ENCODE measurements at places on chromosomes 7 and 10. TPM values are rescaled to one million over a fixed set of nuclear protein-coding genes. Genes with fewer than 3 reads are reported as not detected.
A peak's percentile ranks its signal among the peaks of the same experiment; 100 is the strongest.

MOGAT3 gene
- 0.81 TPM for total RNA-seq

DNA sequence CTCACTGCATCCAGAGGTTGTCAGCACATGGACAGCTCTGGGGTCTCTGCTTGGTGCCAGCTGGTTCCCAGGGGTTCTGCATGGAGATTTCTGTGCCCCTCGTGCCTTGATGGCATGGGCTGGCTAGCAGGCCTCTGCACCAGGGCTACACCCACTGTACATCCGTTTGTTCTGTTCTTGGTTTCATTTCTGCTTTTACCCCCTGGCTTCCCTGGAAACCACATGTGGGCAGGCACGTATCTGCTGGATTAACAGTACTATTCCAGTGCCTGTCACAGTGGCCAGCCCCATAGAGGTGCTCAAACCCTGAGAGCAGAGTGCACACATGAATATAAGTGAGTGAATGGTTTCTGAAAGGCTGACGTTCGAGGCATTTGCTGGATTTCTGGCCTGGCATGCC, 207.2 kb upstream of the GPR26 start:
- DNase-seq = no peak

DNA sequence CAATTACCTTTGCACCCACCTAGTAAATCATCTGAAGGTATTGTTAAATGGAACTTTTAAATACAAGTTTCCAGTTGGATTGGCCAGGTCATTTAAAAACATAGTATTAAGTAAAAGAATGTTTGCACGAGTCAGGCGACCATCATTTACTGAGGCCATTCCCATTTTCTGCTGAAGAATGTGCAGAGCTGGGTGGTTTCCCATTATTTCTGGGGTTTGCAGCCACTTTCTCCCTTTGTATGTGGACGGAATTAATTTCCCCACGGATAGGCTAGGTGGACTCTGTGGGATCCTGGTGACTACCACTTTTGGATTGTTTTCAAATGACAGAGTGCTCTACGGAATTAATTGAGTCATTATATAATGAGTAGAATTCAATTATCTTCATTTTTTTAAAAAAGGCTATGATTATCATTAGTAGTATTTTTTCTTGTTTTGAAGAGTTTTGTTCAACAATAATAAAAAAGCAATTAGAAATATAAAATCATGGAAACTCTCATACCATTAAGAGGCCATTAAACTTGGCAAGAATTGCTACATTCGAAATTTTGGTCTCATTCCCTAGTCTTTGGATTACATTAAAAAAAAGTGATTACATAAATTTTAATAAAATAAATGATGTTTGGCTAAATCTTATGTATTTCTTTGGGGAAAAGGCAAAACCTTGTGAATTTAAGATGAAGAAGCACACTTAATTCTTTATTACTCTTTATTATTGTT, 120.4 kb upstream of the FZD8 start:
- DNase-seq = no peak

DNA sequence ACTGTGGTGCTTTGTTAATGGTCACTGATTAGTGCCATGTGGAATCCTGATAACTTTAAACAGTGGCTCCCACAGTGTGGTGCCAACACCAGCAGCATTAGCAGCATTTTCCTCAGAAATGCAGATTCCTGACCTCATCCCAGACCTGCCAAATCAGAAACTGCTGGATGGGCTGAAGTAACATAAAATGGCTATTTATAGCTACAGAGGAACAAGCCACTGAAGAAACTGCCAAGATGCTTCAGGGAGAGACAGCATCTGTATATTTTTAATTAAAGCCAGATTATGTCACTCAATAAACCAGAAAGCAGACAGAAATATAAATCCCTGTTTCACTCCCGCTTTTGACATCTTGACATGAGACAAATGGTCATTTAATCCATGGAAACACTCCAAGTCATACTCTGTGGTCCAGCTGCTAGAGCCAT, 178.5 kb downstream of the AMPH start:
- no peak for DNase-seq

- peak; percentile 71 for DNase-seq
Measured at GRCh38 chr7:21507627-21508343, 35.1 kb upstream of the DNAH11 start.
